H9 (cell line): ENCODE measurements at places on chromosomes 1 and 21. TPM values are rescaled to one million over a fixed set of nuclear protein-coding genes. Genes with fewer than 3 reads are reported as not detected.

C1orf21 gene
- total RNA-seq: 36.0 and 36.4 TPM in 2 replicates

CGN gene
- 29.9 and 30.9 TPM in 2 replicates for total RNA-seq

PIP5K1A gene
- total RNA-seq: 94.6 and 101 TPM in 2 replicates

ZNF695 gene
- 22.3 and 22.4 TPM in 2 replicates for total RNA-seq

KLHDC7A gene
- total RNA-seq: 11.4 and 11.6 TPM in 2 replicates

NUCKS1 gene
- 414 and 427 TPM in 2 replicates for total RNA-seq

KIAA1614 gene
- total RNA-seq: 0.88 and 1.3 TPM in 2 replicates

DCST2 gene
- total RNA-seq: 0.35 and 0.44 TPM in 2 replicates

ZBTB21 gene
- total RNA-seq: 17.4 and 18.1 TPM in 2 replicates

DENND2C gene
- total RNA-seq: 3.4 and 3.6 TPM in 2 replicates

ABL2 gene
- 21.2 TPM in 2 replicates for total RNA-seq

- no peaks in the 10 kb centered on the region for H3K27me3 ChIP-seq
- H3K4me3 ChIP-seq: no peak overlapping the region
- no peak for DNase-seq
These were observed 39.9 kb downstream of the IL6R start for GRCh38 chr1:154445040-154445472.

GRCh38 chr1:201591981-201592380 is 53.1 kb downstream of the NAV1 start:
- H3K36me3 ChIP-seq: no peaks in the 10 kb centered on the region; the same call in 2 of the 3 replicates
- H3K4me3 ChIP-seq: no peak overlapping the region
- H3K4me1 ChIP-seq: peaks cover 7% of the 10 kb centered on the region; the same call in 1 of the 2 replicates
- peak; percentile 79 for DNase-seq

DNA sequence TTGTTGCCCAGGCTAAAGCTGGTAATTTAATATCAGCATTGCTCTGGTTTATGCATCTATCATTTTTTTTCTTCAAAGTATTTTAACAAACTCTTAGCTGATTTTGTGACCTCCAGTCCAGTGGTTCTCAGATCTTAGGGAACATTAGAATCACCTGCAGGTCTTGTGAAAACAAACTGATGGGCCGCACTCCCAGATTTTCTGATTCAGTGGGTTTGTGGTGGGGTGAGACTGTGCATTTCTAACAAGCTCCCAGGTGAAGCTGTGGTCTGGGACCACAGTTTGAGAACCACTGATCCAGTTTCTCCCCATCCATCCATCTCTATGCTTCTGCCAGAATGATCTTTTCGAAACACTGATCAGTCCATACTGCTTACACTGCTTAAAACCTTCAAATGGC is 305.7 kb upstream of the USP24 start:
- no peak overlapping the region for H3K27ac ChIP-seq
- H3K36me3 ChIP-seq: no peaks in the 10 kb centered on the region
- no peaks in the 10 kb centered on the region for H3K27me3 ChIP-seq

GRCh38 chr21:42001781-42002180 is 8.4 kb downstream of the ZBTB21 start:
- H3K4me1 ChIP-seq: no peaks in the 10 kb centered on the region
- no peak overlapping the region for H3K27ac ChIP-seq
- DNase-seq: no peak
- peaks cover 47% of the 10 kb centered on the region for H3K36me3 ChIP-seq
- no peak overlapping the region for H3K4me3 ChIP-seq
- no peaks in the 10 kb centered on the region for H3K27me3 ChIP-seq

GRCh38 chr21:31372471-31372765 is 28.4 kb upstream of the TIAM1 start:
- no peaks in the 10 kb centered on the region for H3K27me3 ChIP-seq
- H3K4me3 ChIP-seq: no peak overlapping the region
- no peak for DNase-seq

DNA sequence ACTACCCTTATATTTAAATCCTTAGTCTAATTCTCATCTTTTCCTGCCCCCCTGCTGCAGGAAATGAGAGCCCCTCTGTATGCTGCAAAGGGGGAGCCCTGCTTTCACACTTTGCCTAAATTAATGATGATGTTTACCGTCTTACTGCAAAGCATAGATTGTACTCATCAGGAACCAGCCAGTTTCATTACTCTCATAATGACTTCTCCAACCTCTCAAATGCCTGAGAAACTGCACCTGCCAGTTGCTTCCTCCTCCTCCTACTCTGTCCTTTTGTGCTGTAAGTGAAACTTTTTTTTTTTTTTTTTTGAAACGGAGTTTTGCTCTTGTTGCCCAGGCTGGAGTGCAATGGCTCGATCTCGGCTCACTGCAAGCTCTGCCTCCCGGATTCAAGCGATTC is 101.7 kb downstream of the ADSS2 start:
- no peak overlapping the region for H3K27ac ChIP-seq
- H3K4me3 ChIP-seq: no peak overlapping the region; the same call in 2 of the 3 replicates
- no peak for DNase-seq

- H3K36me3 ChIP-seq: peaks cover 1% of the 10 kb centered on the region; the same call in 1 of the 3 replicates
- no peak overlapping the region for H3K4me3 ChIP-seq
- H3K27ac ChIP-seq: no peak overlapping the region
- peaks cover 6% of the 10 kb centered on the region for H3K4me1 ChIP-seq
These were observed 65.6 kb downstream of the RGL1 start for GRCh38 chr1:183870351-183871077.

GRCh38 chr1:189616893-189617292 is 860.8 kb downstream of the BRINP3 start:
- no peaks in the 10 kb centered on the region for H3K36me3 ChIP-seq
- no peaks in the 10 kb centered on the region for H3K4me1 ChIP-seq
- DNase-seq: no peak
- H3K27me3 ChIP-seq: no peaks in the 10 kb centered on the region
- H3K4me3 ChIP-seq: no peak overlapping the region
- no peak overlapping the region for H3K27ac ChIP-seq

DNA sequence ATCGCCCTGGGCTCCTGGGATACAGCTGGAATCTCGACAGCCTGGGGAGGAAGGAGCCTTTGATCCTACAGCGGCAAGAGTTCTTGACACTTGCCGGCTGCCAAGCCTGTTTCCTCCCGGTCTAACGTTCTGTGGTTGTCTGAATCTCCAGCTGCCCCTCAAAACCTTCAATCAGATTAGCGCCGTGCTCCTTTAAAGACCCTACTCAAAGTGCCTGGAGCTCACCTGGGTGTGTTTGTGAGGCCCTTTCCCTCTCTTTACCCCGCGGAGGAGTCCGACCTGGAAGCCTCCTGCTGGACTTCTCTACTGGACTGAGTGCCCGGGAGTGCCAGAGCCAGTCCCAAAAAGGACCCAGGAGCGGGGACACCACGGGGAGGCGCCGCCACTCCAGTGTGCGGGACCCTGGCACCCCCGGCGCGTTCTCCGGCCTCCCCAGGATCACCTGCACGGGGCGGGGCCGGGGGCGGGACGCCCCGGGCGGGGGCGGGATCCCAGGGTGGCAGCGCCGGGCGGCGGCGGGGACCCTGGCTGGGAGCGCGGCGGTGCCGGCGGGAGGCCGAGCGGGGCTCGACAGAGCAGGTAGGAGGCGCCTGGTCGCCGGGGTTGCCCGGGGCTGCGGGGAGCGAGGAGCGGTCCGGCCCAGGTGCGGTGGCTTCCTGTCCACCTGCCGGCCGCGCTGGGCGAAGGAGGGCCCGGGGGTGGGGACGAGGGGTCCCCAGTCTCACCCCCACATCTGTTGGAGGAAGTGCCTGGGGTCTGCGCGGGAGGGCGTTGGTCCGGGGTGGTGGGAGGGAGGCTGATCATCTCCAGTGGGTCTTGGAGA is at the start of gene NCMAP:
NCMAP (plus strand) TSS at position 497 of the 823 bp plus-strand sequence. CDS start 39,344 bp downstream, outside the sequence.
- no peaks in the 10 kb centered on the region; the same call in 1 of the 2 replicates for H3K27me3 ChIP-seq
- H3K4me3 ChIP-seq: peak within 1 kb of the TSS; percentile 83
- H3K4me1 ChIP-seq: 0 out of 2 replicates have a peak, but pooled peaks cover 2% of the 10 kb centered on the region
- no peaks in the 10 kb centered on the region; the same call in 2 of the 3 replicates for H3K36me3 ChIP-seq
- H3K27ac ChIP-seq: no peak within 1 kb of the TSS

DNA sequence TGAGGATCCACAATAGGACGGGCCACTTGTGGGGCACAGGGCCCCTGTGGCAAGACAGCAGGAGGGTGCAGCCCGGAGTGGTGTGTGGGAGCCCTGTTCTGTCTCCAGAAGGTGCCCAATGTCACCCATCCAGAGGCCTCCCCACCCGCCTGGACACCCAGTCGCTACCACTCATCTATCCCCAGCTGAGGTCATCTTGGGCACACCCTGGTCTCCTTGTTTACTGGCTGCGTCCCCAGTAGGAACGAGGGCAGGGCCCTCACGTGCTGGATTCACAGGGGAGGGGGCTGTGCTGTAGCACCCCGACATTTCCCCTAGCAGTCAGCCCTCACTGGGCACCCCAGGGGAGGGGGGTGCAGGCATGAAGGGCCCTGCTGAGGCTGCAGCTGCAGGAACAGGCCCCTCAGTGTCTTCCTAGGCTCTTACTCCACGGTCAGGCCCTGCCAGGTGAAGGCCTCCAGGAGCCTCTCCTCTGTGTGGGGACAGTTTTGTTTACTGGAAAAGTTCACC is 2.3 kb upstream of the TNNT2 start:
- no peak overlapping the region for H3K27ac ChIP-seq
- H3K27me3 ChIP-seq: no peaks in the 10 kb centered on the region
- DNase-seq: no peak
- H3K4me3 ChIP-seq: no peak overlapping the region
- H3K4me1 ChIP-seq: peaks cover 13% of the 10 kb centered on the region; the same call in 1 of the 2 replicates
- no peaks in the 10 kb centered on the region for H3K36me3 ChIP-seq

DNA sequence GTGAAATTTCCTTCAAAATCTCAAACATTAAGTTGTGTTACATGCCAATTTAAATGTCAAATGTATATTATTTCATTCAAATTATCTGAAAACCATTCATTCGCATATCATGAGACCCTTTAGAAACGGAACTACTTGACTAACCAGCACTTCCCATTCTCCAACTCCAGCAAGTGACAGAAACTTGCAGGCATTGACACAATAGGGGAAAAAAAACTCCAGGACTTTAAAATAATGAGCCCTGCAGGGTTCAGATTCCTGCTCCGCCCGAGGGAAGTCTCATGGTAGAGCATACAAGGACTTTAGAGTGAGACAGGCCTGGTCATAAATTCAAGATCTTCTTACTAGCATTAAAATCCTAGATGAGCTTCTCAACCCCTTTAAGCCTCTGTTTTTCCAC is 138.9 kb downstream of the NR5A2 start:
- no peaks in the 10 kb centered on the region for H3K4me1 ChIP-seq
- no peak overlapping the region for H3K27ac ChIP-seq
- H3K36me3 ChIP-seq: no peaks in the 10 kb centered on the region
- DNase-seq: no peak

- DNase-seq: no peak
- H3K27ac ChIP-seq: no peak overlapping the region
- H3K27me3 ChIP-seq: no peaks in the 10 kb centered on the region
- no peak overlapping the region for H3K4me3 ChIP-seq
- no peaks in the 10 kb centered on the region for H3K36me3 ChIP-seq
- no peaks in the 10 kb centered on the region; the same call in 1 of the 2 replicates for H3K4me1 ChIP-seq
These were observed 112.3 kb downstream of the AK5 start for GRCh38 chr1:77394166-77394565.

DNA sequence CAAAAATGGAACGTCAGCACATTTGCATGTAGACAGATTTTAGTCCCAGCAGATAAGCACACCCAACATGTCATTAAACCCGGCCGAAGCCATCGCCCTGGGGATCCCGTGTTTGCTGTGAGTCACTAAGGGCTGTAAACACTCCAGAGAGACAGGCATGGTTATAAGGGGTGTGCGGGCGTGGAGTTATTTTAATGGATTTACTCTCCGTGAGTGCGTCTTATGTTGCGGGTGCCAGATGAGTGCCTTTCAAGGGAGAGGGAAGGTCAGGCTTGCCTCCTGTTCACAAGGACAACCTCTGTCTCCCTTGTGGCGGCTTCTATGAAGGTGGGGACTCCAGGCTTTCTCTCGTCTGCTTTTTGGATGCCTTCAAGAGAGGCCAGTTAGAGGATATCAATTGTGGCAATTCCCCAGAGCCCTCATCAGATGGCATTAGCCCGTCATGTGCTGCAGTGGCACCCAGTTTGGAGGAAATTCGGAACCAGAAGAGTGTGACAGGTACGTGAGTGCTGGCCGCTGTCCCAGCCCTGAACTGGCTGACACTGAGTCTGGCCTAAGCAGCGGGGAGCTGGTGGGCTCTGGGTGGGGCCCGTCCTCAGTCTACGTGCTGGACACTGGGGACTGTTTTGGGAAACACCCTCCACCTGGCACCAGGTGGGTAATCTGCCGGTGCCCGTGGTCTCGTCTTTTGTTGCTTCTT is 223.8 kb upstream of the TMEM51 start:
- DNase-seq: no peak
- no peak overlapping the region for H3K4me3 ChIP-seq
- H3K4me1 ChIP-seq: no peaks in the 10 kb centered on the region
- no peak overlapping the region for H3K27ac ChIP-seq
- H3K36me3 ChIP-seq: no peaks in the 10 kb centered on the region
- H3K27me3 ChIP-seq: peaks cover 15% of the 10 kb centered on the region
